MV-4-11 (cell line): ENCODE measurements at places on chromosomes 4 and X.

DNA sequence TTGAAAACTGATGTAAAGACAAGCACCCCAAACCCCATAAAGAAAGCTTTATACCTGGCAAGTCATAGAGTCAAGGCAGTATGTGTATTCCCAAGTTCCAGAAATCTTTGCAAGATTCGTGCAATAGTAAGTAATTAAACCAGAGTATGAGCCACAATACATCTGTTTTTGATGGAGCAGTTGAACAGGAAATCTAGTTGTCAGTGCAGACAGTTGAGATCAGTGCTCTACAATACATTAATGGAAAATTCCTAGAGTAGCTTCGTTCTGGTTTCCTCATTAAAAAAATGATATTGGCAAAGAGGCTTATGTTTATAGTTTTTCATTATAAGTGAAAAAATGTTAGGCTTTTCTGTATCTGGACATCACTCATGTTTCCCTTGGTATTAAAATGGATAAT, 575.3 kb downstream of the TRIML1 start:
- DNase-seq: no peak

GRCh38 chr4:20813700-20814099, 113.4 kb downstream of the PACRGL start:
- no peak for DNase-seq

- DNase-seq: no peak
These were observed 292.7 kb downstream of the SPOCK3 start for GRCh38 chr4:166941629-166942028.

GRCh38 chrX:64642482-64642881, 247.2 kb upstream of the MTMR8 start:
- DNase-seq: no peak
